ENCODE measurements at places on chromosomes 3 and 15.

DNA sequence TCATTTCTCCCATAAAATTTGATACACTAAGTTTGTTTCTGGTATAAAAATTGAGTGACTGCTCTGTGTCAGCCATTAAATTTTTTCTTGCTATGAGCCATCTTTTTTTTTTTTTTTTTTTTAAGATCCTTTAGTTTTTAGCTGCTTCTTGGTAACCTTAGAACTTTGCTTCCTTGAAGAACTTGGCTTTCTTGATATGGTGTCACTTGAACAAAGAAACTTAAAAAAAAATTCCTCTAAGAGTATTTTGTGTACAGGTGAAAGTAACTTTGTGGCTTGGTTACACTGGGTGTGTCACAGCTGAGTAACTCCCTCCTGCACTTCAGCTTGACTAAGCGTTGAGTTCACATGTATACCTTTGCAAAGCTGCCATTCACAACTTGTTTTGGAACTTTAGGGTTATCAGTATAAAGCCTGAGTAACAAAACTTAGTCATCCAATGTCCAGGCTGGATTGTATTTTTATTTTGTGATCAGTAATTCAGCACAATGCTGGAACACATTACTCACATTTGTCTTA is 6.5 kb downstream of the CHD2 start:
- peak; percentile 57 for DNase-seq

DNA sequence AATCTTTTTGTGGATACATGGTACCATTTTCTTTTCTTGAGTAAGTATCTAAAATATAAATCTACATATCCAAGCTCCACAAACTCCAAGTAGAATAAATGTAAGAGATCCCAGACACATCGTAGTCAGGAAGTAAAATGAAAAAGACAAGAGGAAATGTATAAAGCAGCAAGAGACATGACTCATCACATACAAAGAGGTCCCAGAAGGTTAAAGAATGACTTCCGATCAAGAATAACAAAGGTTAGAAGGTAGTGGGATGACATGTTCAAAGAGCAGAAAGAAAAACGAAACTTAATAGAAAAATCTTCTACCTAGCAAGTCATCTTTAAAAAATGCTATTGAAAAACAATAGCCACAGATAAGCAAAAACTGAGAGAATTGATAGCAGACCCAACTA is 705.8 kb downstream of the NR2F2 start:
- no peak for DNase-seq

DNA sequence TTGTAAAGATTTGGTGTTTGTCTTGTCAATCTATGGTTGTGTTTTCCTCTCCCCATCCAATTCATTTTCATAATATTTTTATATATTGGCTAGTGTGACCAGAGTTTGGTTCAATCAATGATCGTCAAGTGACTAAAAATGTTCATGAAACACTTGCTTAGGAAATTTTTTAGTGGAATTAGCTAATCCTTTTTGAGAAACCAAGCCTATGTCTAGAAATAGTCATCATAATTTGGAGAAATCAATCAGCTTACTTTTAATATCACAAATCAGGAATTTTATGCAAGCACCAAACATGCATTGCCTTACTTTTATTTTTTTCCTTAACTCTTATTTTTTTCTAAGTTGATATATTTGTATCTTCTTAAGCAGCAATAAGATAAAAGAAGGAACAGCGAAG is 403.1 kb upstream of the TBL1XR1 start:
- no peak for DNase-seq

DNA sequence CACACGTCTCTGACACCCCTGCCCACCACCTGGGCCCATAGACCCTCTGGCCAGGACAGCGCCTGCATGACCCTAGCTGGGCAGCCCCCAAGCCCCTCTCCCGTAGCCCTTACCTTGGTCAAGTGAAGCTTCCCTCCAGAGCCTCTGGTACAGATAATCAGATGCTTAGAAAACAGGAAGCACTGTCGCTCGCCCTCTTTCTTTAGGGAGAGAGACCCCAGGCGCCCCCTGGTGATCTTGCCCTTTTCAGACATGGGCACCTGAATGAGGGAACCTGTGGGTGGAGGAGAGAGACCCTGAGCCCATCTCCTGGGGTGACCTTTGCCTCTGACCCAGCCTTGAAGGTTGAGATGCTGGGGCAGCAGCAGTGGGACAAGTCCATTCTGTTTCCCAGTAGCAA is 65.4 kb downstream of the RASGRF1 start:
- DNase-seq, result no peak

- peak; percentile 1 for DNase-seq
Measured at GRCh38 chr3:48088056-48088748, 72.0 kb upstream of the MAP4 start.

- DNase-seq, result no peak
Measured at GRCh38 chr3:37315669-37316068, 141.3 kb upstream of the LRRFIP2 start.

DNA sequence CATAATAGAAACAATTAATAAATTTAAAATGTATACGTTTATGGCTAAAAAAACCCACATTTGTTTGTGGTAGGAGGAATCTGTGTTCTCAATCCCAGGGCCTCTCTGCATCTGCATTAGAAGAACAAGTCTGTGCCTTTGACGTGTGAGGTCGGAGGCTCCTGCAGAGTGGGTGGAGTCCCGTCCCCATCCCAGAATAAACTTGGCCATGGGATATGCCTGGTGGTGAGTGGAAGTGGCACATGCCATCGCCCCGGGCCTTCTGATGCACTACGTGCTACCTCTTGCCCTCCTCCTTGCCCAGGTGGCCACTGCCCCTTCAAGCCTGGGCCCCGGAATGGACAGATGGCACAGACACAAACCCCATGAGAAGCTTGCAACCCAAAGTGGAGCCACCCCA is 131.1 kb upstream of the NSMCE3 start:
- no peak for DNase-seq

DNA sequence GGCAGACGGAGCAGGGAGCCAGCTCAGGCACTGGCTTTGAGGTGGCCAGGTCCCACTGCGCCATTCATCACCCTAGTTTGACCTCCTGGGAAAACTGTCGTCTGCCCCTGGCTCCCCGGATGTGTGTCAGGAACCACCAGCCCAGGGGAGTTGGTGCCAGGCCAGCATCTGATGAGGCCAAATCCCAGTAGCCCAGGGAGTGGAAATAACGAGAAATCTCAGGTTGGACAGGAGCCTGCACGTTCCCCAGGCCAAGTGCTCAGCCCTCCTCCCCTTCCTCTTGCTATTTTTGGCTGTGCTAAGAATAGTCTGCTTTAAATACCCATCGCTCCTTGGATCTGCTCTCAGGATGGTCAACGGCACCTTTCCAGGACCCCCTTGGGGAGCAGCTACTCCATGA is 93.1 kb upstream of the RPL32 start:
- no peak for DNase-seq

DNA sequence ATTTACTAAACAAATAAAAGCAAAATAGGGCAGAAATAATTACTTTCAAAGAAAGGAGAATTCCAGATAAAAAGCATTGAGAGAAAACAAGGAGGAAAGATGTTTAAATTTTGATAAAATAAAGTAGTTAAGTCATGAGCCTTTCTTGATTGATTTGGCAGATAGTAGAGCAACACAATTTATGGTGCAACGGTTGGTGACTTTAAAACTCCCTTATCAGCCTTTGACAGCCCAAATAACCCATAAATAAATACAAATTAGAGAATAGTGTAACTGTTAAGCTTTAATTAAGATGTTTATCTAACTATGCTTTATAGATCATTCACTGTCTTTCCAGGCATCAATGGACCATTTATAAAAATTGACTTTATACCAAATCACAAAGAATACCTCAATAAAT is 54.0 kb upstream of the EIF1B start:
- no peak for DNase-seq

DNA sequence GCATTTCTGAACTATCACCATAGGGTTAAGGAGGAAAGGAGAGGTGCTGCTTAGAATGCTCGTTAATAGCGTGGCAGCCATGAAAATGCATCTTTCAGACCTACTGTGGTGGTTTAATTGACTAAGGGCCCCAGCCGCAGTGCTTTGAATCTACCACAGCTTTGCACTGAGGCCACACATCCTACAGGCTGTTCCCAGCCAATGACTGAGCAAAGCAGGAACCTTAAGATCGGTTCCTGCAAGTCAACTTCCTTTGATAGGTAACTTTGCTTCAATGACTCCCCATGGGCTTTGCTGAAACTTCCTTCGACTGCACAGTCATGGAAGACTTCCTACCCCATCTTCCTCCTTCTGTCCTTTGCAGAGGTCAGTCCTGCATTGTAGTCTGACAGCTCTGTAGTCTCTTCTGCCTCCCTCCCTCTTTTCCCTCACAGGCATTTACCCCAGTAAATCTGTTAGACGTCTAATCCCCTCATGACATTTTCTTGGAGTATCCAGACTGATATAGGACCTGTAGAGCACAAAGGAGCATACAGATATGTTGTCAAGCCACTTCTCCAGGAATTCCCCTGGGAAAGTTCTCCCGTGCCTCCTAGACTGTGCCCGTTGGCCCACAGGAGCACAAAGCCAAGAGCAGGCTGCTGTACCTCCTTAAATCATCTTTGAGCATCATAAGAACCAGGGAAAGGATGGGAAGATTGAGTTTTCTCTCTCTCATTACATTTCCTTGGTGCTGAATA is 2.6 kb upstream of the BCL2A1 start:
- no peak for DNase-seq

DNA sequence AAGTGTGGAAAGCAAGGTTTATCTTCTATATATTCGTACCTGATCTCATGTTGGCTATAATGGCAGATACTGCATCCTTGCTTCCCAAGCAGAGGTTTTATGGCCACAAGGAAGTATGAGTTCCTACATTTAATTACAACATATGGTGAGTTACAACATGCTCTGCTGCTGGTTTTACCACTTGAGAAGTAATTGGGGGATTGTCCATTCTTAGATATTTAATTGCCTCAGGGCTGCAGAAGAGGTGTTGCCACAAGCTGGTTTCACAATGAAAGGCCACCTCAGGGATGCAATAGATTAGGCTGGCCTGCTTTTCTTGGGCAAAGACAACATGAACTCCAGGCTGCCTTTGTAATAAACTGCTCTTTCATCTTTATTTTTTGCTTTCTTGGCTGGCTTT is 48.6 kb downstream of the RAP2B start:
- DNase-seq, result no peak

GRCh38 chr3:184031187-184031792 is at the start of gene HTR3D:
Gene HTR3D (plus strand): TSS chr3:184031742. CDS start chr3:184031742, 0 bp downstream.
- DNase-seq, result no peak

DNA sequence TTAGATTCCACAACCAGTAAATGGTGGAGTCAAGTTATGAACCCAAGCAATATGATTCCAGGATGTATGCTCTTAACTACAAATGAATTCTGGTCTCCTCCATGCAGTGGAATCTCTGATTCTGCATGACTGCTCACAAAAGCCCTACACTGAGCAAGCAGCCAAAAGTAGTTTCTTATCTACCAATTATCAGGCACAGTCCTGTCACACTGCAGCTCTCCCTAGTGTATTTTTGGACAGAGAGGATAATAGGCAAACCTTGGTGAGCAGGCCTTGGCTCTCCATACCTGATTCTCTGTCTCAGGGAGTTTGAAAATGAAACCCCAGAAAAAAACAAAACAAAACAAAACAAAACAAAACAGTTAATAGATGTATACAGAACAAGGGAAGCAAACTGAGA is 3.5 kb upstream of the SSR3 start:
- no peak for DNase-seq

GRCh38 chr3:118742760-118743159 is 291.9 kb downstream of the IGSF11 start:
- no peak for DNase-seq

GRCh38 chr3:5330152-5330810 is 142.8 kb downstream of the EDEM1 start:
- no peak for DNase-seq

- no peak for DNase-seq
Measured at GRCh38 chr3:20842594-20843436, 656.8 kb upstream of the SGO1 start.

- DNase-seq, result no peak
Measured at GRCh38 chr3:124759666-124760401, 29.6 kb downstream of the UMPS start.

DNA sequence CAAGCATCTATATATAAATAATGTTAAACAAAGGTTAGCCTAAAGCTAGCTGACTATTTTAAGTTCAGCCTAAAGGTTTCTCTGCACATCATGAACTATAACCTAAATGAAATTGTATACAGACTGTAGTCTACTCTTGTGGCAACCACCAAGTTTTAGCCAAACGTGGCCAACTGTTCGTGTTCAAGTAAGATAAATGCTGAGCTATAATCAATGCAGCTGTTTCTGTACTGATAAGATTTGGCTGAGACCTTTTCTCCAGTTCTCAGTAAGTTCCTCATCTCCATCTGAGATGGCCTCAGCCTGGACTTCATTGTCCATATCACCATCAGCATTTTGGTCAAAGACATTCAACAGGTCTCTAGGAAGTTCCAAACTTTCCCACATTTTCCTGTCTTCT is 43.7 kb upstream of the IGSF10 start:
- no peak for DNase-seq

GRCh38 chr3:168081171-168081771 is 14.5 kb downstream of the GOLIM4 start:
- no peak for DNase-seq

- DNase-seq, result no peak
Measured at GRCh38 chr3:50242851-50243542, 7.0 kb downstream of the GNAI2 start.

DNA sequence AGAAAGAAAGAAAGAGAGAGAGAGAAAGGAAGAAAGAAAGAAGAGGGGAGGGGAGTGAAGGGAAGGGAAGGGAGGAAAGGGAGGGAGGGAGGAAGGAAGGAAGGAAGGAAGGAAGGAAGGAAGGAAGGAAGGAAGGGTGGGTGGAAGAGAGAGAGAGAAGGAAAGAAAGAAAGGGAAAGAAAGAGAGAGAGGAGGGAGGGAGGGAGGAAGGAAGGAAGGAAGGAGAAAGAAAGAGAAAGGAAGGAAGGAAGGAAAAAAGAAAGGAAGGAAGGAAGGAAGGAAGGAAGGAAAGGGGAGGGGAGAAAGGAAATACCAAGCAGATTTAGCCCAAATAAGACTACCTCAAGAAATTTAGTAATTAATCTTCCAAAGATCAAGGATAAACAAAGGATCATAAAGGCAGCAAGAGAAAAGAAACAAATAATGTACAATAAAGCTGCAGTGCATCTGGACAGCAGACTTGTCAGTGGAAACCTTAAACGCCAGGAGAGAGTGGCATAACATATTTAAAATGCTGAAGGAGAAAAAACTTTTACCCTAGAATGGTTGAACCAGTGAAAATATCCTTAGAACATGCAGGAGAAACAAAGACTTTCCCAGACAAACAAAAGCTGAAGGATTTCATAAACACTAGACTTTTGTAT is 427.6 kb downstream of the TBL1XR1 start:
- DNase-seq, result no peak

GRCh38 chr3:10173926-10174435 is 9.3 kb downstream of the IRAK2 start:
- no peak for DNase-seq

DNA sequence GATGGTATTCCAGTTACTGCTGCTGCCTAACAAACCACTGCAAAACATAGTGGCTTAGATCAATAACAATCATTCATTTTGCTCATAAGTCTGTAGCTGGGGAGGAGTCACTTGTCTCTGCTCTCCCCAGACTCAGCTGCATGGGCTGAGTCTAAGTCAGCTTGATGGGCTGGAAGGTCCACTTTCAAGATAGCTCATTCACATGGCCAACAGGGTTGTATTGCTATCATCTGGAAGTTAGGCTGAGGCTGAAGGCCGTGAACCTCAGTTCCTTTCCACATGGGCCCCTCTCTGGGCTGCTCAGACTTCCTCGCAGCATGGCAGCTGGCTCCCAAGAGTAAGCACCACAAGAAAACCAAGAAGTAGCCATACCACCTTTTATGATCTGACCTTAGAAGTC is 28.7 kb upstream of the BFSP2 start:
- no peak for DNase-seq
